T-helper 22 cell (primary cell): ENCODE measurements at places on chromosomes 5 and 9.
A peak's percentile ranks its signal among the peaks of the same experiment; 100 is the strongest.

DNA sequence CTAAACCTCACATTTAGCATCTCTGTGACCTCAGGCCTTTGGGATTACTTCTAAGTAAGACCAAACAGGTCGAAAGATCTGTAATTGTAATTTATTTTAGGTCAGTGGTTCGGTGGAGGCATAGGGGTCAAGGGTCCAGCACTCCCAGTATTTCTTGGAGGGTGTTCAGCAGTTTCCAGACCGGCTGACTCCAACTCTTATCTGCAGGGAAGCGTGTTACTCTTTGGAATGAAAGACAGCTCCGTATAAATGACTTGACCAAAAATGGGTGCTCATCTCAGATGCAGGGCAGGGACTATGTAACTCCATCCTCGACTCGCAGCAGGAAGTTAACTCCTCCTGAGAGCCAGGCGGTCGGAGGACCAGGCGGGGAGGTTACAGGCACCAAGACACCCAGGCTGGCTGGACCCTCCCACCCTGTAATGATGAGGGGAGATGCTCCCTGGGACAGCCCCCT, 620 bp upstream of the VPS13A start:
- DNase-seq, result no peak

DNA sequence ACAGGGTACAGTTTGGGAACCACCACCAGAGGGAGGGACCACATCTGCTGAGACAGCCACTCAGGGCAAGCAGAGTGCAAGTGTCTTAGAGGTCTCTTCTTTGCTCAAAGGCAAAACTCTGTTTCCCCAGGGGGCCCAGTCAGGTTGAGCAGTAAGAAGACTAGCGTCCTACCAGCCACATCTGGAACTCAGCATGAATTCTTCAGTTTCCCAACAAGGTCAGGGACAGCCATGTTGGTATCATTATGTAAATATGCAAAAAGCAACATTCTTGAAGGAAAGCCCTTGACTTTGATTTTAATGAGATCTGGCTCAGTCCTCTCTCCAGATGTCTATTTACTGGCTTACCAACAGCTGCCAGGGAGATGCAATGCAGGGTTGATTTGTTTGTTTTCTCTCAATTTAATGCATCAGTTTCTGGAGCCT, 46.7 kb downstream of the TGFBI start:
- no peak for DNase-seq

GRCh38 chr9:134216449-134216951, 52.1 kb upstream of the RNU6ATAC start:
- DNase-seq, result no peak

GRCh38 chr9:2242831-2243330, 227.7 kb downstream of the SMARCA2 start:
- DNase-seq, result no peak

DNA sequence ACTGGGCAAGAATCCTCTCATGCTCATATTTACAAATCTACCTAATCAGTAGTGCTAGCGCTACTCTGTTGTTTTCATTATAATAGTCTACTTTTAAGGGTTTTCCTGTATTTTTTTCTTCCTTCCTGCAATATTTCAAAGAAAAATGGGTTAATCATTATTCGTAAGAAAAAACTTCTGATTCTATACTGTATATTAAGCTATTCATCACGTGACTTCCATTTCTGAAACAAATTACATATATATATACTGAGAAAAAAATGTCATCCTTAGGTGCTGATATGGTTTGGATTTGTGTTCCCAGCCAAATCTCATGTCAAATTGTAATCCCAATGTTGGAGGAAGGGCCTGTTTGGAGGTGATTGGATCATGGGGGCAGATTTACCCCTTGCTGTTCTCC, 197.0 kb downstream of the FBXL17 start:
- DNase-seq, result no peak

GRCh38 chr5:126052791-126053190, 370.4 kb upstream of the GRAMD2B start:
- no peak for DNase-seq

GRCh38 chr5:160694896-160695295, 157.1 kb downstream of the ATP10B start:
- no peak for DNase-seq

DNA sequence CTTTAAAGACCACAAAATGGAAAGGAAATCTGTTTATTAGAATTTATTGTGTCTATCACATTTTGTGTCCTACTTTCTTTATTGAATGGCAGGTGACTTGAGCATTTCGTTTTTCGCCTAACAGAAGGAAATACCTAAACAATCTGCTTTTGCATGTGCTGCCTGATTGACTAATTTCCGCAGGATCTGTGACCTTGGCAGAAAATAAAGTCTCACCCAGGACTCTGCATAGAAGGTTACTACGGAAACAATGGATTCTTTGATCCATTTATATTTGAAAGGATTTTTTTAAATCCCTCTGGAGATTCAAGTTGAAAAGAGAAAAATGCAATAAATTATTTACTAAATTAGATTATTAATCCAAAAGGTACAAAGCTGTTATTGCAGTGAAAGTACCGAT, 61.0 kb upstream of the CAST start:
- no peak for DNase-seq

DNA sequence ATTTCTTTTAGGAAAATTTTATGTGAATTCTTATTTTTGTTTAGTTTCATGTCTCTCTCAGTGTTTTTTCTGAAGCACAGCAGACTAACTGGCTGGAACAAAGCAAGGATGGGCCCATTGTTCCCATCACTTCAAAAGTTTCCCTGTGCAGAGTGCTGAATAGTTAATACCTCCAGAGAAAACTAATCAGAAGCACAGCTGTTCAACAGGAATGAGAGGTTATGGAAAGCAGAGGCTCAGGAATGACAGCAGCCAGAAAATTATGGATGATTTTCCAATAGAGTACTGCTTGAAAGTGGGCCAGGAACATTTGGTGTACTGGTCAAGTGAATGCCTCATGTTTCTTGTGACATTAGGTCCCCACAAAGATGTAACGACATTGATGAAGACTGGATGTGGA, 173.0 kb upstream of the TARS1 start:
- DNase-seq, result no peak

GRCh38 chr5:107958861-107959260, 288.1 kb upstream of the EFNA5 start:
- no peak for DNase-seq

DNA sequence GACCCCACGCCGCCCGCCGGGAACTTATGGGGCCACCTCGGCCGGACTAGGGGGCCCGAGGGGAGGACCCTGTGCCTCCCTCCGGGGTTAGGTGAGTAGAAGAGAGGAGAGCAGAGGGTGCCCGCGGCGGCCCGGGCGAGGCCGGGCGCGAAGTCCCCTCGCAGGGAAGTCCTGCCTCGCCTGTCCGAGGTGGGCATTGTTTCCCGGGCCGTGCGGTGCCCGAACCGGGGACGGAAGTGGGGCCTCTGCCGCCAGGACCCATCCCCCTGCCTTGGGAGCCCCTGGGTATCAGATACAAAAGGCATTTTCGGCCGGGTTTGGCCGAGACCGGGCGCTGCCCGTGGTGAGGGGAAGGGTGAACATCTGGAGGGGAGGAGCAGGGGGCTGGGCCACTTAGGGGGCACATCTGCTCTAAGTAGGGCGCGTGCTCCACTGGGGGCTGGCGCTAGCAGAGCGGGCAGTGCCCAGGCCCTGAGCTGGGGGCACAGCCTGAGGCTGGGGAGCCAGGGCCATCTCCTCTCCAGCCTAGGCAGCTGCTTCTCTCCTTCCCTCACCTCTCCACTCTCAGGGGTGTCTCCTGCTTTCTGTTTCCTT, 48.2 kb downstream of the DAB2IP start:
- DNase-seq, result no peak

GRCh38 chr5:60977956-60978737, 33.1 kb downstream of the NDUFAF2 start:
- DNase-seq, result no peak

GRCh38 chr9:94577571-94577970, 16.1 kb downstream of the FBP2 start:
- no peak for DNase-seq

GRCh38 chr5:108700930-108701329, 46.8 kb upstream of the FER start:
- DNase-seq, result no peak

DNA sequence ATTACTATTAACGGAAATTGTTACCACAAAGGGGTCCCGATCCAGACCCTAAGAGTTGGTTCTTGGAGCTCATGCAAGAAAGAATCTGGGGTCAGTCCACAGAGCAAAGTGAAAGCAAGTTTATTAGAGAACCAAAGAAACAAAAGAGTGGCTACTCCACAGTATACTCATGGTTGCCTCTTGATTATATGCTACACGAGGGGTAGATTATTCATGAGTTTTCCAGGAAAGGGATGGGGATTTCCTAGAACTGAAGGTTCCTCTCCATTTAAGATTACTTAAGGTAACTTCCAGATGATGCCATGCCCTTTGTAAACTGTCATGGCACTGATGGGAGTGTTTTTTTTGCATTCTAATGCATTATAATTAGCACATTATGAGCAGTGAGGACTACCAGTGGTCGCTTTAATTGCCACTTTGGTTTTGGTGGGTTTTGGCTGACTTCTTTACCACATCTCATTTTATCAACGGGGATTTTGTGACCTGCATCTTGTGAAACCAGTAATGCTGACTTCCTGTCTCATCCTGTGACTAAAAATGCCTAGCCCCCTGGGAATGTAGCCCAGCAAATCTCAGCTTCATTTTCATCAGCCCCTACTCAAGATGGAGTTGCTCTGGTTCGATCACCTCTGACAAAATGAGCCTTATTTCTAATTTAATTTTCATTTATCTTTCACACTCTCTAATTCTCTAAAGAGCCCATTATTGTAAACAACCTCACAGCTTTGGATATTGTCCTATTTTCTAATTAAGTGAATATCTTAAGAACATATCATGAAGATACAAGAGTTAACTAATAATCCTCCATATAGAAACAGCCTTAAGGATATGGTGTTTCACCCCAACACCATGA, 336.3 kb downstream of the RASEF start:
- DNase-seq, result no peak

DNA sequence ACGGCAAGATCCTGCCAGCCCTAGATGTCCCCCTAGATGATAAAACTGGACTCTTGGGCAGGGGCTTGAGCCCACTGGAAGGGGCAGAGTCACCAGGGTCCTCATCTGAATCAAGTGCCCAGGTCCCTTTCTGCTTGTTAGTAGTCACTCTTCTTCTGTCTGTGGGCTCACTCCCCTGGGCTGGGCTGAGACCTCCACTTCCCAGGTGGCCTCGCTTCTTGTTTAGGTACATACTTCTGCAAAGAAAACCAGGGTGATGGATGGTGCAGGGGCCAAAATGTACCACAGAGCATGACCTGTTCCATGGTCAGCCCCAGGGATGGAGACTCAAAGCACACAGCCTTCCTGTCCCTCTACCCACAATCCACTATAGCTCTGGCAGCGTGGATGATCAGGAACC, 845 bp upstream of the SLC46A2 start:
- DNase-seq, result no peak

- peak; percentile 52 for DNase-seq
Measured at GRCh38 chr9:120877276-120878034, 467 bp upstream of the PHF19 start.

DNA sequence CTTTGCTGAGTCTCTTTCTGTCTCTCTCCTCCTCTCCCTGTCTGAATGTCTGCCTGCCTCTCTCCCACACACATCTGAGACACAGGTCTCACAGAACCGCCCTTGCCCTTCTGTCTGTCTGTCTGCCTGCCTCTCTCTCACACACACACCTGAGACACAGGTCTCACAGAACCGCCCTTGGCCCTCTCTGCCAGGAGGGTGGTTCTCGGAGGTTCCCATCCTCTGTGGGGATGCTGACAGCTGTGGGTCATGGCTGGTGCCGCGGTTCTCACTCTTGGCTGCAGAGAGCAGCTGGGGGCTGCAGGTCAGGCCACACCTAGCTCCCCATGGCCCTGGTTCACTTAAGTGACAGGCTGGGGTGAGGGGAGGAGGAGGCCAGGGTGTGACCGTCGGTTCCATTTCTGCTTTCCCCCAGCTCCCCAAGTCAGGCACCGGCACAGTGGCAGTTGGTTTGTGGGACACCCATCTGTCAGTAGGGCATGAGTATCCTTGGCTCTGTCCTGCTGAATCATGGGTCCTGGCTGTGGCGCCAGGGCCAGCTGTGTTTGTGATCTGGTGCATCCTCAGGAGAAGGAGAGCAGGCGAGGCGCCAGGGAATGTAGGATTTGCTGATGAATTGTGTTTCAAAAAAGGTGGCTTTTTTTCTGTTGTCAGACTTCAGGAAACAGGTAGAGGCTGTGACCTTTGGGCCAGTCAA, 42.3 kb upstream of the CLPTM1L start:
- DNase-seq, result no peak

GRCh38 chr5:10474521-10475075, 32.9 kb downstream of the ROPN1L start:
- no peak for DNase-seq

DNA sequence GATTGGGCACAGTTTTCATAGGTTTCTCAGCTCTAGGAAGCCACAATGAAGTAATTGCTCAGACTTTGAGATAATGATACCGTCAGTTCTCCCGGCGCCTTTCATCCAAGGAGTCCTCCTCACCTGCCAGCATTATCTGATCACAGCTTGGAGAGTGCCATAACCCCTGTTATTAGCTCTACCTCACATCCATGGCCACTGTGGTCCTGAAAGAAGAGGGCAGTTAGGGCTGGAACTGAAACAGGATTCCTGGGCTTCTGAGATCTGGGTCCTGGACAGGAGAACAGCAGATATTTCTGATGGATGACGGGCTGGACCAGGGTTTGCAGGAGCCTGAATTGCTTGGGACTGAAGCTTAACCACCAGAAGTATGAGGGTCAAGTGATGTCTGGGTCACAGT, 13.5 kb downstream of the RGS3 start:
- no peak for DNase-seq

DNA sequence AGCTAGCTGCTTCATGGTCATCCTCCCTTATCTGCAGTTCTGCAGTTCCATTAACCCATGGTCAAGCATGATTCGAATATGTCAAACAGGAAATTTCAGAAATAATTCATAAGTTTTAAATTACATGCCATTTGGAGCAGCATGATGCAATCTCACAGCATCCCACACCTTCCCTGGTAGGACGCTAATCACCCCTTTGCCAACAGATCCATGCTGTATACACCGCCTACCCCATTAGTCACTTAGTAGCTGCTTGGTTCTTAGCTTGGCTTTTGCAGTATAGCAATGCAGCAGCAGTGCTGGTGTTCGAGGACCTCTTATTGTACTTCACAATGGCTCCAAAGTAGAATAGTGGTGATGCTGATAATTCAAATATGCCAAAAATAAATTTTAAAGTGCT, 739.7 kb upstream of the CDH9 start:
- DNase-seq, result no peak

DNA sequence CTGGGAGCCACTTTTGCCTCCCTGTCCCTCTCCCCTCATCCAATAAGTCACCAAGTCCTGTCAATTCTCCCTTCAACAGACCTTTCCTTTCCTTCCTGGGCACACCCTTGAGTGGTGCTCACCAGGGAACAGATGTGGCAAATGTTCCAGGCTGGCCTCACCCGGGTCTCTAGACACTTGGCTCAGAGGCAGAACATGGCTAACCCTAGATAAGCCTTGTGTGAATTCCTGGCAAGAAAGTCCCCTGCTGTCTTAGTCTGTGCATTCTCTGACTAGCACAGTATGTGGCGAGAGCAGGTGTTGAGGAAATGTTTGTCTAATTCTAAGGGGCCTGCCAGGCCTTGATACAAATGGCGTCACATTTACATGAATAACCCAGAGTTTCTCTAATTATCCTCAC, 41.2 kb upstream of the PTGS1 start:
- DNase-seq, result no peak

- no peak for DNase-seq
Measured at GRCh38 chr9:97473717-97474116, 27.7 kb upstream of the TMOD1 start.

GRCh38 chr5:163453705-163454104, 6.2 kb downstream of the NUDCD2 start:
- no peak for DNase-seq
